ENCODE measurements at places on chromosomes 1 and 21.
A peak's percentile ranks its signal among the peaks of the same experiment; 100 is the strongest.

- DNase-seq: no peak
These were observed 39.7 kb upstream of the KCNA3 start for GRCh38 chr1:110714374-110714995.

DNA sequence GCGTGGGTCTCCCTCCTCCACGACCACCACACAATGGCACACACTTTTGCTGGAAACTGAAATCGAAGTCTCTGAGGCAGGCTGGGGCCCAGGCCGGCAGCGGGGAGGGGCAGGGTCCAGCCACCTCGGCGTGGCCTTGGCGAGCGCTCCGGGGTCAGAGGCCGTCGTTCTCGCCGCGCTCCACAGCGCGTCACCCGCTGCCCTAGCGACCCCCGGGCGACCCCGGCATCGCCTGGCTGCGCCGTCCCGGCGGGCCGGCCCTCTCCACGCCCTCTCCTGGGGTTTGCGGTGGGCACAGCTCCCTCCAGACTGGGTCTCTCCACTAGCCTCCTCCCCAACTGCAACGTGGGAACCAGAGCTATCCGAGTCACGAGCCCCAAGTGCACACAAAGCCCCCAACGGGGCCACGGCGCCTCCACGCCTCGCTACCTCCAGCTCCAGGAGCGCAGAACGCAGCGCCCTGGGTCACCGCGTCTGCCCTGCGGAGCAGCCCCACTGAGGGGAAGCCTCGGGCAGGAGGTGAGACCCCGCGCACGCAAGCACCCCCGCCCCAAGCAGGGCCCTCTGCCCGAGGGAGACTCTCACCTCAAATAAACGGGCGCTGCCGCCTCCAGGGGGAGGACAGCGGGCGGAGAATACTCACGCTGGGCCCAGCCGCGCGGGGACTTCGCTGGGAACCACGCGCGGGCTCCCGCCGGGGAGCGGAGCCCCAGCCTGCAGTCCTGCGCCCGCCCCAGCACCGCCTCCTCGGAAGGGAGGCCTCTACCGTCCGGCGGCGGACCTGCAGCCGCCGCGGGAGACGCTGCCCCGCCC is 134.0 kb upstream of the BARHL2 start:
- DNase-seq: peak; percentile 73

DNA sequence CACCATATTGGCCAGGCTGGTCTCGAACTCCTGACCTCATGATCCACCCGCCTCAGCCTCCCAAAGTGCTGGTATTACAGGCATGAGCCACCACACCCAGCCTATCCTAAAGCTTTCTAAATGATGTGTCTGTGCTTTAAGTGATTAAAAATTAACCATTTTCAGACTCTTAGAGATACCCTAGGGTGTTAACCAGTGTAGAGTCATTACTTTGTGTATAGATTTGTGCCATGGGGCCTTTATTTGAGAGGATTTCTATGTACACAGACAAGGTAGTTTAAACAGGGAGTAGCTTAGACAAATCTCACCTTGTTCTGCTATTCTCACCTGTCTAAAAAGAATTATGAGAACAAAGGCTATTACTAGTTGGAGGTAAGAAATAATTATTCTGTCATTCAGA is 12.7 kb upstream of the PLEKHM2 start:
- DNase-seq: no peak

GRCh38 chr1:145828367-145829026 is 4.5 kb downstream of the POLR3C start:
- peak; percentile 81 for DNase-seq

GRCh38 chr1:93607814-93608186 is 73.8 kb downstream of the BCAR3 start:
- no peak for DNase-seq

DNA sequence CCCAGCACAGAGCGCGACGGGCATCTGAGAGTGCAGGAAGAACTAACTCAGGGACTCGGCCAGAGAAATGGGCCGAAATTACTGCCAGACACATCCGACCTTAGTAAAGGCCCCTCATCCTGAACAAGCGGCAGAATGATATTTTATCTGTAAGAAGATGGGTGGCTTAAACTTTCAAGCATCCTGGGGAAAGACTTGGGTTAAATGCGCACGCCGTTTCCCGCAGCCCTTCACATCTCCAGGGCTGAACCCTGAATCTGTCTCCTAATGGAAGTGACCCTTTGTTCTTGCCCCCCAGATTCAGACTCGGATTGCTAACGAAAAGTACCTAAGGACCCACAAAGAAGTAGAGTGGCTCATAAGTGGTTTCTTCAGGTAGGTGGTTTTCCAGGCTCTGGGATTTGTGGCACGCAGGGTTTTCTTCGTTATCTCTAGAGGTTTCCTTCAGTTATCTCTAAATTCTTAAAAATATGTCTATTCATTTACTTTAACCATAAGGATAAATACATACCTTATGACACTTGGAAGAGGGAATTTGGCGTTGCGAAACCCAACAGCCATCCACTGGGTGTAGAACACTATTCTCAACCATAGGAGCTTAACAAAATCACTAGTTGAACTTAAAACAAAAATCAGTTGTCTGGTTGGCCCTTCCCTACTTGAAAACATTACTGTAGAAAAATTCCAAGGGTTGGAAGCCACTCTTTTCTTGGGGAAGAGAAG is 627 bp downstream of the RIIAD1 start:
- DNase-seq: no peak

- DNase-seq: no peak
These were observed 4.6 kb downstream of the OLFML3 start for GRCh38 chr1:113983826-113984225.

- no peak for DNase-seq
These were observed 78.3 kb downstream of the NDUFS5 start for GRCh38 chr1:39104158-39105060.

DNA sequence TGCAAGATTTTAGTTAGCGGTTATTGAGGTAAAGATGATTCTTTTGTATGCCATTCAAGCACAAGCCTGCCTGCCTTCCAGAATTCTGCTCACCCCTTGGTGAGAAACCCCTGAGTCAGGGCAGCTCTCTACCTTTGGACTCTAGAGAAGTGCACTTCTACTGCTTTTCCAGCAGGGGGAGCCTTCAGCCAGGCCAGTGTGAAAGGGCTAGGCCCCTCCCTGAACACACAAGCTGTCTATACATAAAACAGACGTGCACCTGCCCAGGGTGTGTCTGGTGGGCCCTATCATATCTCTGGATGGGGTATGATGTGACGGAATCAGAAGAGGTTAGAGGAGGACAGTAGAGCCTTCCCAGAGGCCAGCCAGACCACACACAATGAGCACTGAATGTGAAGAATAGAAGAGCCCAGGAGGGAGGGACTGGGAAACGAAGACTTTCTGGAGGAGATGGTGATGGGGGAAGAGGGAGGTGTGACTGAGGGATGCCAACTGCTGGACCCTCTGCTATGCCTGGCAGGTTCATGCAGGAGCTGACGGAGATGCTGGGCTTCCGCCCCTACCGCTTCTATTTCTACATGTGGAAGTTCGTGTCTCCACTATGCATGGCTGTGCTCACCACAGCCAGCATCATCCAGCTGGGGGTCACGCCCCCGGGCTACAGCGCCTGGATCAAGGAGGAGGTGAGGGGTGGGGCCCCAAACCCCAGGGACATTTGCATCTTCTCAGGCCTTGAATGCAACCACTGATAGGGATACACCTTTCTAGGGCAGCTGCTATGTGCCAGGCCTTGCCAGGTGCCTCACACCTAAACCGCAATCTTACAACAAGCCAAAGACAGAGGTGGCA is 13.0 kb upstream of the KCNC4 start:
- peak; percentile 71 for DNase-seq

GRCh38 chr1:114320586-114320985 is 166.9 kb upstream of the SYT6 start:
- no peak for DNase-seq

GRCh38 chr1:2967881-2968280 is 53.4 kb upstream of the ACTRT2 start:
- no peak for DNase-seq

GRCh38 chr1:143497374-143497747 is 474.4 kb downstream of the FAM72C start:
- DNase-seq: no peak

- no peak for DNase-seq
These were observed 48.9 kb downstream of the PRKCZ start for GRCh38 chr1:2098839-2099785.

GRCh38 chr1:37477198-37477931 is 3.0 kb downstream of the ZC3H12A start:
- DNase-seq: no peak

DNA sequence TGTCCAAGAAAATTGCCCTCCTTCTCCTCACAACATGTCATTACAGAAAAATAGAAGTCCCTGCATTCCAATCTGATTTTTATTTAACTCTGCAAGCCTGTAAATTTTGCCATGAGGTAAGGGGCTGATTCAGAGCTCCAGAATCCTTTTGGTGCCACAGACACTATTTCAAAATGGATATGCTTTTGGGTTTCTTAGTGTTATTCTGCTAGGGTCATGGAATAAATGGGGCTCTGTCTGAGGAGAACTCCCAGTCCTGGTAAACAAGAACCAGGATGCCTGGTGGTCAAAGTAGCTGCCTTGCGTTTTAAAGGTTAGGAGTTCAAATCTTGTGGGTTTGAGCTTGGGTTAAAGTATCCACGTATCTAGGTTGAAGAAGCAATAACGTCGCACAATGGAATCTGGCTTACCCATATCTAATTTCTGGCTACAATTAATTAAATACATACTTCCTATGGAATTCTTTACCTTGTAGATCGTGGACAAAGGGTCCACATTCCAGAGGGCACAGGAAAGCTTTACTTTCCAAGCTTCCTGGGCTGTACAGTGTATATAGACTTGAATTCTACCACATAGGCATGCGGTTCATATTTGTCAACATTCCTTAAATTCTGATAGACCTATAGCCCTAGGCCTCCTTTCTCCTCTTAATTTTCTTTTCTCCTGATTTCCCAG is 98.0 kb upstream of the CDC42BPA start:
- no peak for DNase-seq

DNA sequence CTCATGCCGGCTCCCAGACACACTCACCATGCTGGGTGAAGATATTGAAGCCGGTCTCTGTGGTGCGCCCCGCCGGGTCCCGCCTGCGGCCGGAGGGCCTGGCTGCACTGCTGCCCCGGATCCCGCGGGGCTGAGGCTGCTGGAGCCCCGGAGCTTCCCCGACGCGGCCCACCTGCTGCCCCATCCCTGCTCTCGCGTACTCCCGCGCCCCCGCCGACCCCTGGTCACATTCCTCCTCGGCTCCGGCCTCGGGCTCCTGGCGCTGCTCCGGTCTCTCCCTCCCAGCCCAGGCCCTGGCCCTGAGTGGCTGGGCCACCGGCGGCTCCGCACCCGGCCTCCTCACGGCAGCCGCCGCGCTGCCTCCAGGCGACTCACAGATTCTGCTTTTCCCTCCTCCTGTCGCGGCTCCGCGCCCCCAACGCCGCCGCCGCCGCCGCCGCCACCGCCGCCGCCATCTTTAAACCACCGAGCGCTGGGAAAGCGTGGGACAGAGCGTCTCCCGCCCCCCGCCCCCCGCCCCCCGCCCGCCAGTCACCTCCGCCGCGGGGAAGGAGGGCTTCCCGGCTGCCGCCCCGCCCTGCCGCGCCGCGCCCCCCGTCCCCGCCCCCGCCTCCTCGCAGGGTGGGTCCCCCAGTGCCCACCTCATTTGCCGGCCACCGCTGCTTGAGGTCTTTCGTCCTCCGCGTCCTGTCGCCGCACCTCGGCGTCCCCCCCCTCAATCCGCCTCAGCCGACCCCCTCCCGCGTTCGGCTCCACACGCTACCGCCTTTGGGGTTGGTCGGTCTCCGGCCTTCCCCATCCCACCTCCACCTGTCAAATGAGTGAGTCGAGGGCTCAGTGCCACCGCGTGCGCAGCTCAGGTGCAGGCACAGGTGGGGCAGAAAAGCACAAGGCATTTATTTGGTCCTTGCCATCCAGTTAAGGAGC is at the start of gene ABL2:
TSS of gene ABL2 (minus strand) at position 464 of the 927 bp plus-strand sequence. CDS start at position 184, 280 bp downstream.
- DNase-seq: no peak

GRCh38 chr1:175713381-175713780 is 30.0 kb downstream of the TNR start:
- DNase-seq: no peak

DNA sequence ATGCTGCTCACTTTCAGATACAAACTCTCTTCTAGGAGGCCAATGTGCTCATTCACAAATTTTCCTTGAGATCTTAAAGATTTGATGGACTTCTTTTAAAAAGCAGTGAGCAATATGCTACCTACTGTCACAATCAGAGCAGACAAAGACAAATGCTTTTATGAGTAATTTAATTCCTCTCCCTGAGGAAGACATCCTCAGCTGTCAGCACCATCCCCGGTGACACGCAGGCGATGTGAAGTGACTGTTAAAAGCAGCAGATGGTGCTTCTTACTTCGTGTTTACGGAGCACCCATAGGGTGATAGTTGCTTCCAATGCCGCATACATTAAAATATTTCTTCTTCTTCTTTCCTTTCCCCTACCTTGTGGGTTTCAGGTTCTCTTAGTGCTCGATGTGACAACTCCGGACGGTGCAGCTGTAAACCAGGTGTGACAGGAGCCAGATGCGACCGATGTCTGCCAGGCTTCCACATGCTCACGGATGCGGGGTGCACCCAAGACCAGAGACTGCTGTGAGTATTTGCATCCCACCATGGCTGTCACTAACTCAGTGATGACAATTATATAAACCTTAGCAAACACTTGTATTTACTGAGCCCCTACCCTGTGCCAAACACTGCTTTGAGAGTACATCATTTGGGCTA is 29.1 kb downstream of the LAMC2 start:
- no peak for DNase-seq

DNA sequence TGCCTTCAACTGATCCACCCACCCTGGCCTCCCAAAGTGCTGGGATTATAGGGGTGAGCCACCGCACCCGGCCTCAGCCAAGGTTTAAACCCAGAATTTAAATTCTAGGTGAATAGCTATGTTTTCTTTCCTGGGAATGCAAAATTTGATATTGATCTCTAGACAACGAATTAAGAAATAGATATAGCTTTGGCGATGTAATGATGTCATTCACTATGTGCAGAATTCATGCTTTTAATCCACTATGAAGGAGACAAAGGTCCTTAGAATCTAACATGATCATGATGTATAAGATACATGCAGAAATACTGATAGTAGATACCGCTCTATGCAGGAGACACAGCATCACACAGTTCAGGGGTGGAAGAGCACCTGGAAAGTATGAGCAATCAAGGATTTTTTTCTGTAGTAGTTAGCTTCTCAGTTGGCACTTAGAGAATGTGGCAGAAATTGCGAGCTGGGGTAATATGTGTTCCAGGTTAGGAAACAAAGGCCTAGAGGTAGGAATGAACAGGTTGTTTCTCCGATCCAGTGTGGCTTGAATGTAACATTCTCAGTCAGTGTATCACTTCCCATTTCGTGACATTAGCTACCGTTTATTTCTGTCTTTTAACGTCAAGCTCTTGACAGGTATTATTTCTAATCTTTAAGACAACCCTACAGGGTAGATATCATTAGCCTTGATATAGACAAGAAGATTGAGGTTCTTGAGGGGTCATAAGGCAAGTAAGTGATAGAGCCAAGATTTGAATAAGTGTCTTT is 3.0 kb upstream of the CEP350 start:
- no peak for DNase-seq
